ENCODE measurements at places on chromosomes 1 and 21.

- DNase-seq, result no peak
Measured at GRCh38 chr1:207504438-207504837, 8.5 kb downstream of the CR1 start.

DNA sequence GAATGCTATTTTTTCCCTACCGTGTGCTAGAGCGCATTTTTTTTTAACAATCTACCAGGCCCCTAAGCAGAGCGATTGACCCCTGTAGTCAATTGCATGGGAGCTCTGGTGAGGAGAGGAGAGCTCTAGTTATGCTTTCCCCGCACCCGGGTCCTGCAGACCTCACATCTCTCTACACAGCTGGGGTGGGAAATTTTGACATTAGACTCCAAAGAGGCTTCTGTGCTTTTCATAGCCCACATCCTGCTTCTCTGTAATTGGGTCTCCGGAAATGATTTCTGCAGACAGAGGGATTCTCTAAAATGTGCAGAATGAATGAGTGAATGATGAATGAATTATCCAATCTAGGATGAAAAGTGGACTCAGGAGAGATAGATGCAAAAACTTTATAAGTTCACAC is 41.5 kb upstream of the DUSP10 start:
- no peak for DNase-seq

DNA sequence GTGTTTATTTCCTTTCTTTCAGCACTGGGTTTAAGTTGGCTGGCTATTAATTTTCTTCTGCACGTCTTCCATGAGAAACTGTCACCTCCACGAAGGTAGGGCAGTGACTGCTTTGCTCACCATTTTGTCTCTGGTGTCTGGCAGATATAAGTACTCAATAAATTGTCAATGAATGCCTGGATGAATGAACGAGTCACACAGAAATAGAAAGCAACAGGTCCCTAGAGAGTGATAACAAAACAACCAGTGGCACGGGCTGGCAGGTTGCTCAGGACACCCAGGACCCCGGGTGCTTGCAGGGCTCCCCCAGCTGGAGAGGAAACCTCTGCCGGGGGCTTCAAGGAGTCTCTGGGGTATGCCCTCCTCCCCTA is 3.2 kb upstream of the MYOC start:
- DNase-seq, result no peak

GRCh38 chr1:153626904-153627714 is at the start of gene S100A13:
S100A13 (minus strand) TSS chr1:153627505; CDS start chr1:153626472, 1,033 bp downstream.
- peak; percentile 84 for DNase-seq

DNA sequence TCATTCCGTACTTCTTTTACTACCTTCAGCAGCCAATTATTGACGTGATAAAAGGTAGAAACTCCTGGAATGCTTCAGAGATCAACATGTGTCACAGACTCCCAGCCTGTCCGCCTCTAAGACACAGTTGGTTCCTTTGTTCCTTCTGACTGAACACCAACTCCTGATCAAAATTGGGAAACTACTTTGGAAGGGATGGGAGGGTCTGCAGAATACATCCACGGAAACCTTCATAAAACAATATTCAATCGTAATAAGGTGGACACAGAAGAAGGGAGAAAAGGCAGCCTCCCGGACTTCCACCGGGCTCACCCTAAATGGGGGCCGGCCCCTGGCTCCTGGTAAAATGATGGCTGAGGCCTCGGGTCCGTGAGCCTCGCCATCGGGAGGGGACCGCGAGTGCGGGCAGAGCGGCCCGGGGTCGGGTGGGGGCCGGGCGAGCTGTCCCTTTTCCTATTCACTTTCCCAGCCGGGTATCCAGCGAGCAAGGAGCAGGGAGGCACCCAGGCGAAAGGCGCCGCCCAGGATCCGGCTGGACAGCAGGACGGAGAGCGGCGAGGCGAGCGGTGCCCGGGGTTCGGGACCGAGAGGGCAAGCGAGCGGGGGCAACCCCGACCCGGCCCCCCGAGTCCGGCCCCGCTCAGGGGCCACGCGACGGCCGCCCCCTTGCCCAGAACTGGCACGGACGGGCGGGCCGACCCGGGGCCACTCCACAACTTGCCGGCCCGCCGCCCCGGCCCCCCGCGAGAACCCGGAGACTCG is 805 bp downstream of the NRIP1 start:
- no peak for DNase-seq

- no peak for DNase-seq
Measured at GRCh38 chr1:114466334-114467014, 44.5 kb downstream of the TRIM33 start.

DNA sequence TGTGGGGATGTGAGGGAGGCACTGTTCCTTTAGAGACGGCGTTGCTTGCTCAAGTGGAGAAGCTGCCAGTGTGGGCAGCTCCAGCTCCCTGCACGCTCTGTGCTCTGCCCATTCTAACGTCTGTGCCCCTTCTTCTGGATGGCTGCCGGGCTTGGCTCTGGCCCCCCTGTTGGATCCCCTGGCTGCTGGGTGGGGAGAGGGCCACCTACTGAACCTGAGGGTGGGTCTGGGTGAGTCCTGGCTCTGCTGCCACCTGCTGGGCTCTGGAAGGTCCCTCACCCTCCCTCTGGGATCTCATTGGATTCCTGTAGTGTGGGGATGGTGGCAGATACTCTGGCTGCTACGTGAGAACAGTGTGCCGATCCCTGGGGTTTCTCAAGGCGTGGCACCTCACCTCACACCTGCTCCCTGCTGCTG is 5.0 kb downstream of the PFKL start:
- DNase-seq, result no peak

DNA sequence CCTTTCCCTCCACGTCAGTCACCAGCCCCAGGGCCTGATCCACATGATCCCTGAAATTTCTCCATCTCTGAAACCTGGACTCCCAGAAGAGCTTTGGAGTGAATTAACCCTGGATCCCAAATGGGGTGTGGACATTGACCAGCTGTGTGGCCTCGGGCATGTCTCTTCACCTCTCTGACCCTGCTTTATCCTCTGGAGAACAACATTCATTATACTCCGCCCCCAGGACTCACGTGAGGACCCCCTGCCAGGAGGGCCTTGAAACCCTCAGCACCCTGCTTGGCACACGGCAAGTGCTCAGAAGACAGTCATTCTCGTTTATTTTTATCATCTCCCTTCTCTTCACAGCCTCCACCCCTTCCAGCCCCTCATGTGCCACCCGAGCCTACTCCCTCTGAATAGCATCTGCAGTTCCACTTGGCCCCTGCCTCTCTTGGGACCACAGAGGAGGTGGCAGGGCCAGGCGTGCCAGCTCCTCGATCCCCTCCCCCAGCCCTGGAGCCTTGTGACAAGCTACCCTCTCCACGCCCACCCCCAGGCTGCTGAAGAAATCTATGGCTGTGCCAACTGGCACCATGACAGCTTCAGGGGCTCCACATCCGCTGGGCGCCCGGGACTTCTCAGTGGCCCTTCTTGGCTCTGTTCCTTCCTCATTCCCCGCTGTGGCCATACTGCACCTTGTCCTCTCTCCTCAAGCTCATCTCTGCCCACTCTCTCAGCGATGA is 18.0 kb downstream of the ADGRB2 start:
- no peak for DNase-seq

- peak; percentile 93 for DNase-seq
Measured at GRCh38 chr1:223074445-223075300, 68.4 kb downstream of the TLR5 start.

GRCh38 chr1:177937174-177937770 is 32.6 kb downstream of the SEC16B start:
- no peak for DNase-seq

Measured in muscle of back (tissue), 13 donors.